ENCODE measurements at places on chromosomes 2 and 18.
A peak's percentile ranks its signal among the peaks of the same experiment; 100 is the strongest.

DNA sequence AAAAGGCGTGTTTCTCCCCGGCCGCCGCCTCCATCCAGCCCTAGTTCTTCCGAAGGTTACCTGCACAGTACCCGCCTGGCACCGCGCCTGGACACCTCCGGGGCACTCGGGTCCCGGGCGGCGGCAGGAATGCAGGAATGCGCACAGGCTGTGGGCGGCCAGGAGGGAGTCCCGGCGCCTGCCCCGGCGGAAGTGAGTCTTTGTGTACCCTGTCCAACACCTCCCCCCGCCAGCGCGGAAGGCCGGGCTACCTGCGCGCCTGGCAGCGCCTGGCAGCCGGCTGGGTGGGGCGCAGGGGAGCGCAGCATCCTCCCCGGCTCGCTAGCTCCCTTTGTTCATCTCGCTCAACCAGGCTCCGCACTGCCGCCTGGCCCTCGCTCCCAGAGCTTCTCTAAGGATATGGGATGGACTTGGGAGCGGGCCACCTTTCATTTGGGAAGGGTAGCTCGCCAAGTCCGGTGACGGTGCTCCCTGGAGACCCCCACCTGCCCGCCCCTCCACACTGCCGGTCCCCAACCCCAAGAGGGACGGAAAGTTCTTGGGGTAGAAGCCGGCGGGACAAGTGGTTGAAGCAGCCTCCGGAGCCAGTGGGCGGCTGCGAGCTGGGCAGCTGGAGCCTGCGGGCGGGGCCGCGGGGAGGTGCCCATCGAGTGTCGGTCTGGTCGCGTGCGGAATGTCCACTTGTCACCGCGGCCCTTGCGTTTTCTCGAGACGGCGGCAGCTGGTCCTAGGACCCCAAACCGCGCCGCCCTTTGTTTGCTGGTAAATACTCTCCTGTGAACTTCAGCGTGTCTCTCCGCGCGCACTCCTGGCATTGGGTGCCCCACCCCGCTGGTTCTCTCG lies 1.2 kb upstream of the ST6GAL2 start:
- DNase-seq: no peak

GRCh38 chr2:64024259-64024949 lies 5.2 kb upstream of the VPS54 start:
- no peak for DNase-seq

- no peak for DNase-seq
Measured at GRCh38 chr2:224166654-224167053, 127.6 kb upstream of the SERPINE2 start.

DNA sequence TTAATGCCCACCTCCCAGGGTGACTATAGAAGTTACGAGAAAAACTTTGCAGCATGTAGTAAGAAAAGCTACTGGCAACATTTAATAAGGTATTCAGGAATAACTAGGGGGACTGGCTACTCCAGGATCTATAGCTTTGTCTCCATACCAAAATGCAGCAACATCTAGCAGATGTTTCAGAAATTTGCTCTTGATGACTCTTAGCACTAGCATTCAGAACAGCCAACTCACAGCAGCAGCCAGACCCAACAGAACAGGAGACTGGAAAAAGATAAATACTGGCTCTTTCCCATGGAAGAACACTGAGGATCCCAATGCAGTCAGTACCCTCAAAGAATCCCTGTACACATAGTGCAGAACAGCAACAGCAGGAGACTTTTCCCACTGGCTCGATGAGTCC lies 105.0 kb downstream of the PRKRA start:
- no peak for DNase-seq

- DNase-seq: no peak
Measured at GRCh38 chr2:104685591-104685990, 168.3 kb upstream of the POU3F3 start.

GRCh38 chr2:117832905-117833613 lies 18.6 kb downstream of the DDX18 start:
- no peak for DNase-seq

DNA sequence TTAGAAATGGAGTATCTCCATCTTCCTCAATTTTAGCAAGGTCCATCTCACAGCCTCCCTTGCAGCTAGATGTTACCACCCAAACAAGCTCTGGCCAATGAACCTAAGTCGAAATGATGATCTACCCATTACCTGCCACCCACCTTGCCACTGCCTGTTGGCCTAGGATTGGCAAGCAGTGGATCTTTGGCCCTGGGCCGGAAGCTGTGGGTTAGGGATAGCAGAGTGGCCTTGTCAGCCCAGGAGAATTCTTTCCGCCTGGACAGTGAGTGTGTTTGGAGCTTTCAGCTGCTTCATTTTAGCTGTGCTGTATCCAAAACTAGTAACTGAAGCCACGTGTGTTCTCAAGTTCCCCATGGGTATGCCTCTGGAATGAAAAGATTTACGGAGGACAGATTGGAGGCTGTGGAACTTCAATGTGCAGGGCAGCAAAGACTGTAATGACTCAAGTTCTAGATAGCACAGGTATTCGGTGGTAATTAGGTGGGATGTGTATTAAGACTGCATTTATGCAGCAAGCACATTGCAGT lies 7.7 kb upstream of the PARD6G start:
- DNase-seq: no peak

- peak; percentile 28 for DNase-seq
Measured at GRCh38 chr2:73112026-73112912, 479 bp downstream of the RAB11FIP5 start.

DNA sequence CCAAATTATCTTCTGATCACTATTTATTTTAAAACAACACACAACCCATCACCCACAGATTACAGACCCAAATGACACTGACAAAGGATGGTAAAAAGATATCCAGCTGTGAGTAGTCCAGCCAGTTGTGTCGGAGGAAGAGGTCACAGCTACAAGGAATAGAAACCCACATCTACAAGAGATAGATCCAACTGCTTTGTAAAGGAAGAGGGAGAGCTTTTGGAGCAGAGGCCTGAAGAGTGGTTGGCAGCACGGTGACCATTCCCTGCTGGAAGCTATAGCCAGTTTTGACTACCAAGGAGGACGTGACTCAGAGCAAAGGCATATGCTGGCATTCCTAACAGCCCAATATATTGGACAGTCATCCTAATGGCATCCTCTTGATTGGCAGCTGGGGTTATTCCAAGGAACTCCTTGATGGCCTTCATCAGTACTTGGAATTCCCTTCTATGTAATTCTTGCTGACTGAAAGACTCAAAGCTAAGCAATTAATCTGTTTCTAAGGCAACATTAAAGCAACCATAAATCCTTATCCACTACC lies 17.1 kb downstream of the SLC8A1 start:
- no peak for DNase-seq

DNA sequence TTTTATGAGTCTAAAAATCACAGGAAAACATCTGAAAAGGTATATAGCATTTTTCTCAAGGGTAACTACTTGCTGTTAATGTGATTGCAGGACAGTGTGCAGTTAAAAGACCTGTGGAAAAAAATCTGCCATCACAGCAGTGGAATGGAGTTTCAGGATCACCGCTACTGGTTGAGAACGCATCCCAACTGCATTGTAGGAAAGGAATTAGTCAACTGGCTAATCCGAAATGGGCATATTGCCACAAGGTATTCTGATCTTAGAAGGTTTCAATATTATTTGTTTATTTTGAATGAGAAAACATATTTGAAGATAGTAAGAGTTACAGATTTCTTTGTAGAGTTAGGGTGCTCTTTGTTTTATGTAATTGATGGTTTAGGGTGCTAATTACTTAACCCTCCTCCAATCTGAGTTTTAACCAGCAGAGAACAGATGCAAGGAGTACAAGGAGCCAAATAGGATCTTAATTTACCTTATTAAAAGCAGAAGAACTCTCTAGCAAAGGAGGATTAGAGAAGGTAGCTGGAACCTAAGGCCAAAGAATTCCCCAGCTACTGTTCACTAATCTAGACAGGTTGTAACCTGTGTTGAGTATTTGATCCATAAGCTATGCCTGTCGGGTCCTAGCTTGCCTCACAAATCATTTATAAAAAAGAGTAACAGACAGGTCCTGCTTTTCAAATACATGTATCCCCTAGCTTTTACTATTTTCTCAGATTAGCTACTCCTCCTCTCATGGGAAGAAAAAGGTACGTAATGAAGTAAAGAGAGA lies 35.0 kb downstream of the PIKFYVE start:
- no peak for DNase-seq

GRCh38 chr2:177352441-177353186 lies 40.0 kb upstream of the AGPS start:
- DNase-seq: no peak

DNA sequence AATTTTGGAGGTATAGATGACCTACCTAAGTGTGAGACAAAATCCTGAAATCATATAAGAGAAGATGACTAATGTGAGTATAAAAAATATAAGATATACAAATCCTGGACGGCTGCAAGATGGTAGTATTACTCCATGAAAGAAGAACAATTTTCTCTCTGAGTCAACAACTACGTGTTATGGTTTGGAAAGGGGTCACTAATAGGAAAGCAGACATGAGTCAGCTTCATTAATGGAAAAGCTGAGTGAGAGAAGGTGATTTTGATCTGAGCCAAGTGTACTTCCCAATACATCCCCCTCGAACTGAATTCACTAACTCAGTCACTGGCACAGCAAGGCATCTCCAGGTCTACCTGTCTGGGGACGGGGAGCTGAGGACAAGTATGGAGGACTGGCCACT lies 20.1 kb upstream of the SELENOI start:
- no peak for DNase-seq

GRCh38 chr2:190765386-190766173 lies 115.0 kb upstream of the GLS start:
- DNase-seq: no peak

GRCh38 chr18:61847164-61847791 lies 45.5 kb downstream of the RNF152 start:
- DNase-seq: no peak

Data from activated naive CD4-positive, alpha-beta T cell (primary cell).